ENCODE measurements at places on chromosomes 3 and 15. TPM values are rescaled to one million over a fixed set of nuclear protein-coding genes. Genes with fewer than 3 reads are reported as not detected.
A peak's percentile ranks its signal among the peaks of the same experiment; 100 is the strongest.

GRCh38 chr3:17645074-17645698, 97.2 kb downstream of the TBC1D5 start:
- DNase-seq = peak; percentile 49

DNA sequence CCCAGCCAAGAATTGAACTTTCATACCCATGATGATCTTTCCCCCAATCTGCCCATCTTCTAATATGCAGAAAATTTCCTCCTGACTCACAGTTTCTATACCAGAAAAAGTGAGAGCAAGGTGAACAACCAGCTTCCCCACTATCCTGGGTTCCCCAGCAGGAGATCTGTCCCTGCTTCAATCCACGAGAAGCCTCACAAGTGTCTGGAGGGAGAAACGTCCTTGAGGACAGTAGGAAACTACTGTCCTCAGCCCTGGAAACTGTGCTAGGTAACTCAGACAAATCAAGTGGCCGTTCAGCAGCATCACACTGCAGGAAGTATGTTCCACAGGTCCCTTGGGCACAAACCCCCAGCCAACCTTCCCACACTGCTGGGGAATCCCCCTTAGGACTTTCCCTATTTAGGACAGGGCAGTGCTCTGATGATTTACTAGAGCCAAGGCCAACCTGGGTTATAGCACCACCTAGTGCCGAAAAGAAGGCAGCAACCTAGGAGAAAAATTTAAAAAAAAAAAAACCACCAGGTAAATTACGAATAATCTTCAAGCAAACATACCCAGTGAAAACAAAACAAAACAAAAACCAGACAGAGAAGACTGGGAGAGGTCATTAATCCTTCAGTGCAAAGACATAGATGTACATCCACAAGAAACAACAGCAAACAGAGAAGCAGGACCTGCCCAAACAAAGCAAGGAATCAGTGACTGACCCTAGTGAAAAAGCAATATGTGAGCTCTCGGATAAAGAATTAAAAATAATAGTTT, 36.0 kb downstream of the MORC1 start:
- DNase-seq = no peak

- no peak for DNase-seq
These were observed 25.7 kb upstream of the OCA2 start for GRCh38 chr15:28124841-28125240.

DNA sequence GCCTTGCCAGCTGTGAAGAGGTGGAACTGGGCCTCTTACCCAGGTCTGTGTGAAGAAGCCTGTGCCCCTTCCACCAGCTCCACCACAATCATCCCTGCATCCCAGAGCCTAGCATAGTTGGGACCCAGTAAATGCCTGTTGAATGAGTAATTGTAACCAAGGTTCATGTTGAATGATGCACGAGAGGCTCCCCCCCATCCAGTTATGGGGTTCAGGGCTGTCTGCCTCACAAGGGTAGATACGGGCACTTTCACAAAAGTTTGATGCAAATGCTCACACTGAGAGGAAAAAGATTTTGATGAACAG, 29.5 kb upstream of the TSEN2 start:
- no peak for DNase-seq

GRCh38 chr15:69058830-69059556, 44.5 kb downstream of the NOX5 start:
- DNase-seq = peak; percentile 88

GRCh38 chr3:53238886-53239285, 16.9 kb downstream of the TKT start:
- DNase-seq = no peak

DNA sequence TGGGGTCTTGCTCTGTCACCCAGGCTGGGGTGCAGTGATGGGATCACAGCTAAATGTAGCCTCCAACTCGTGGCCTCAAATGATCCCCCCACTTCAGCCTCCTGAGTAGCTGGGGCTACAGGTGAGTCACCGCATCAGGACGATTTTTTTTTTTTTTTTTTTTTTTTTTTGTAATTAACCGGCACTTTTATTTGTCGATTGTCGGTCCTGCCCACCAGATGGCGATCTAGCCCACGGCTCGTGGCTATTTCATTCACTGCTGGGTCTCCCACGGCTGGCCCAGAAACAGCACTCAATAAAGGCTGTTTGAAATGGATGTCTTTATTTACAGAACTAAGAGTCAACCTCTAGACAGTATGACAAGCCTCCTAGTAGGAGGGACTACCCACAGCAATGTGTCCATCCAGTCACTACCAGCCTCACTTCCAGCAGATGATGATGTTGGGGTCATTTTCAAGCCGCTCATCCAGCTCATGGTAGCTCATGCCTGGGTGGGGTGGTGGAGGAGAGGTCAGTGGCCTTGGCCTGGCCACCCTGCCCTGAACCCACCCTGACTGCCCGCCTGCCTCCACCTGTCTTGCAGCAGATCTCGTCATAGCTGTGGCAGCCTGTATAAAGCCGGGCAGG, 1.8 kb upstream of the ZMYND10 start:
- no peak for DNase-seq

DNA sequence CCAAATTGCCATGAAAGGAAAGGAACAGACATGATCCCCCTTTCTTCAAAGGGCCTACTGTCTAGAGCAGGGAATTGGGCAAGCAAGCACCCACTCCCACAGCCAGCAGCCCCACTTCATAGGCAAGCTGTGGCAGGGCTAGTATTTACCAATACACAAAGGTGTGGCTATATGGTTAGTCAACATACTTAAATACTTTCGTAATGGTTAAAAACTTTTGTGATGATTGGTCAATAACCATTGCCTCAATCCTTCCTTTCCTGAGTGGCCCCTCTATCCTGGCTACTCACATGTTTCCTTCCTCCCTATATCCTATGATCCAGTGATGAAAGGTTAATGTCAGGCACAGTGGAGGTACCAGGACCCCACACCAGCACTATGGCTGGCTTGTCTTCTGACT, 30.1 kb upstream of the ARL8B start:
- DNase-seq = no peak

DNA sequence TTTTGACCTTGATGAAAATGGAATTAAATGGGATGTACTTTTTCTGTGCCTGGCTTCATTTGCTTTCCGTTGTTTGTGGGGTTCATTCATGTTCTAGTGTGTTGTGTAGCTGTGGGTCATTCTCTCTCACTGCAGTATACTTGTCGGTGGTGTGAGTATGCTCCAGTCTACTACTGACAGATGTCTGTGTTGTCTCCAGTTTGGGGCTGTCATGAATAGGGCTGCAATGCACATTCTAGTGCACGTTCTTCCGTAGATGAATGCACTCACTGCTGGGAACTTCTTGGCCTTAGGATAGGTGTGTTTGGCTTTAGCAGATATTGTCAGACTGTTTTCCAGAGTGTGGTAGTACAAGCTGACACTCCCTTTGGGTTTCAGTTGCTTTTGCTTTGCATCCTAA, 1.7 kb upstream of the SLC6A20 start:
- no peak for DNase-seq

- no peak for DNase-seq
These were observed 4.8 kb upstream of the RTP3 start for GRCh38 chr3:46492890-46493547.

DNA sequence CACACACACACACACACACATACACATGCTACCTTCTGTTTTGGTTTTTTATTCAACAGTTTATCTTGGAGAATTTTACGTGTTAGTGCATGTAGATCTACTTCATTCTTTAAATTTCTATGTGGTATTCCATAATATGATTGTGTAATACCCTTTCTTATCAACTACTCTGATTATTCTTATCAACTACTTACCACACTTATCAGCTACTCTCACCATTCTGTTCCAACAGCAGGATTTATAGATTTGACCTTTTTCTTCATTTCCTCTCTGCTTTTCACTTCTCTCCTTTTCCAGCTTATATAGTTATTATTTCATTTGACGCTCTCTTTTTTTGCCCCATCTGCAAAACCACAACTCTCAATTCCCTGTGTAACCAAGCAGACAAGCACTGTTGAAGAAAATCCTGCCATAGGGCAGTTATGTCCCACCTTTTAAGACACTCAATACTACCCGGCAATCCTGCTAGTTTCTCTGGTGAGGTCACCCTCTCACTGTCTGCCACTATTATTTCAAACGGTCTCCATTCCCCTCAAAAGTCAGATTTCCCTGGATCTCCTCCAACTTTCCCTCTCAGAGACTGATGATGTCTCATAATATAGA, 56.9 kb upstream of the SATB1 start:
- no peak for DNase-seq

- DNase-seq = no peak
These were observed 96.1 kb upstream of the GOLIM4 start for GRCh38 chr3:168191856-168192255.

- DNase-seq = no peak
These were observed 94.4 kb downstream of the TMCO5A start for GRCh38 chr15:38028869-38029268.

Gene ESYT3
- polyA plus RNA-seq = 1.9 TPM

Gene CCK
- 0.56 TPM for polyA plus RNA-seq

Gene FAM3D
- 0.44 TPM for polyA plus RNA-seq

All from renal cortex interstitium (tissue), 15 donors.